ENCODE measurements at places on chromosomes 5 and 9.

DNA sequence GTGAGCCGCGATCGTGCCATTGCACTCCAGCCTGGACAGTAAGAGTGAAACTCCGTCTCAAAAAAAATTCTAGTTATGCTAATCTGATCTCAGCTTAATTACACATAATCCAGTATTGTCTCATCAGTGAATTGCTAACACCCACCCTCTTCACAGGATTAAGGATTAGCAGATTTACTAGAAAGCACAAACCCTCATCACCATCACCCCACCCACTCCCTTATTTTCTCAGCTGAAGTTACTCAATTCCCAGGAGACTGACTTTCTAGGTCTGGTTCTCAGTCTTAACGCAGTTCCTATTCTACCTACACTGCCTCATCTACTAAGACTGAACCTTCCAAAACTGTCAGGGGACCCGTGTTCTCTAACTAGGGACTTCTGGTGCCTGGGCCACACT, 9.0 kb downstream of the TOR1B start:
- no peak for DNase-seq

- DNase-seq: no peak
Observed at GRCh38 chr9:98210435-98210834, 18.0 kb upstream of the CORO2A start.

GRCh38 chr9:11103525-11103924, 490.7 kb upstream of the PTPRD start:
- no peak for DNase-seq

- no peak for DNase-seq
Observed at GRCh38 chr5:23684103-23684502, 176.7 kb downstream of the PRDM9 start.

GRCh38 chr5:169088028-169088725, 212.8 kb downstream of the SLIT3 start:
- DNase-seq: no peak

DNA sequence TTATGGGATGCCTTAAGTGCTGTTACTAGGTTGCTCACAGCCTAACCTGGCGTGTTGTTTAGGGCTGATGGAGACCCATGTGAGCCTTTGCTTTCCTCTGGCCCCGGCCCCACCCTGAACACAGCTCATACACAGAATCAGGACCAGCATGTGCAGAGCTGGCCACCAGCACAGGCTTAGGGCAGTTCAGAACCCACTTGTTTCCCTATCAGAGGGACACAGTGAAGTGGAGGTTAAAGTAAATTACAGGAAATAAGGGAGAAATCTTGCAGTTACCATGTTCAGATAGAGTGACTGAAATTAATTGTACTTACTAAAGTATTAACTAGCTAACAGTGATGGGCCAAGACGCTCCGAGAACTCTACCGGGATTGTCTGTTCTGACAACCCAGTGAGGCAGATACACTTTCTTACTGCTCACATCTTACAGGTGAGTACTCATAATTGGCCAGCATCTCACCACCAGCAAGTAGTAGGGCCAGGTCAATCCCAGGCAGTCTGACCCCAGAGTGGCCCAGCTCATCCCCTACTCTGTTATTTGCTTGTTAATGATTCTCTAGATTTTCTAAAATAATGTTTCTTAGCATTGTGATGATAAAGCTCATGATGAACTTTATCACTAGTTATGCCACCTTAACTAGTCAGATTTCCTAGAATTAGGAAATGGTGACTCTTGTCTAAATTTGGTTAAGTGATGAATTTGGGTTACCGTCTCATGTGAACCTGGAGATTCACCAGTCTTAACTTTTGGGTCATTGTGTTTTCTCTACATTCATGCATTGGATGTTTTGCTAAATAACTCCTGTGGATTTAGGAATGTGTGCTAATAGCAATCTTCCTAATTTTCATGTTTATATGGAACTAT, 15.4 kb downstream of the CCT5 start:
- DNase-seq: no peak

- DNase-seq: no peak
Observed at GRCh38 chr5:141434006-141434405, 3.7 kb downstream of the PCDHGA12 start.

- DNase-seq: no peak
Observed at GRCh38 chr9:119803679-119804078, 434.4 kb upstream of the BRINP1 start.

DNA sequence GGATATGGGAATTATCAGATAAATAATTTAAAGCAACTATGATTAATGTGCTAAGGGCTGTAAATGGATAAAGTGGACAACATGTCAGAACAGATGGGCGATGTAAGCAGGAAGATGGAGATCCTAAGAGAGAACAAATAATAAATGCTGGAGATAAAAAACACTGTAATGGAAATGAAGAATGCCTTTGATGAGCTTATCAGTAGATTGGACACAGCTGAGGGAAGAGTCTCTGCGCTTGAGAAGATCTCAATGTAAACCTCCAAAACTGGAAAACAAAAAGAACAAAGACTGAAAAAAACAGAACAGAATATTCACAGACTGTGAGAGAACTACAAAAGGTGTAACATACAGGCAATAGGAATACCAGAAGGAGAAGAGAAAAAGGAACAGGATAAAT, 102.5 kb downstream of the ANKRD55 start:
- DNase-seq: no peak

GRCh38 chr5:103472265-103472664, 90.3 kb downstream of the NUDT12 start:
- DNase-seq: no peak

GRCh38 chr9:36862206-36863145, 171.6 kb downstream of the PAX5 start:
- DNase-seq: no peak

- no peak for DNase-seq
Observed at GRCh38 chr5:40271476-40271875, 408.2 kb upstream of the PTGER4 start.

DNA sequence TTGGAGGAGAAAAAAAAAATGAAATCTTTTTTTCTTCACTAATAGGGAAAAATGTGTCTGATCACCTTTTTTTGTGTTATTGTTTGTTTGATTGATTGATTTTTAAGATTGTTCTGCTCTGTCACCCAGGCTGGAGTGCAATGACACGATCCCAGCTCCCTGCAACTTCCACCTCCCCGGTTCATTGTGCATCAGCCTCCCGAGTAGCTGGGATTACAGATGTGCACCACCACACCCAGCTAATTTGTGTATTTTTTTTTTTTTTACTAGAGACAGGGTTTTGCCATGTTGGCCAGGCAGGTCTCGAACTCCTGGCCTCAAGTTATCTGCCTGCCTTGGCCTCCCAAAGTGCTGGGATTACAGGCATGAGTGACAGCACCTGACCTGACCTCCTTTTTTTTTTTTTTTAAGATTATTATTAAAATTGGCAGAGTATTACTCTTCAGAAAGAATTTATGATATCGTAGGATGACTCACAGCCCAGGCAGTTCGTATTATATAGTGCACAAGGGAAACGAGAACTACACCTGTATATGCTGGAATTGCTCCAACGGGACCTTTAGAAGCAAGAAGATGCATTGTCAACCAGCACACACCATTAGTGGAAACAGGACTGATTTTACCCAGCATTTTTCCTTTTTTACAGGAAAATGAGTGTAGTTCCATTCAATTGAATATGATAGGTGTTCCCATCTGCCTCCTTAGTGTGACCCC, 27.7 kb downstream of the FUBP3 start:
- no peak for DNase-seq

DNA sequence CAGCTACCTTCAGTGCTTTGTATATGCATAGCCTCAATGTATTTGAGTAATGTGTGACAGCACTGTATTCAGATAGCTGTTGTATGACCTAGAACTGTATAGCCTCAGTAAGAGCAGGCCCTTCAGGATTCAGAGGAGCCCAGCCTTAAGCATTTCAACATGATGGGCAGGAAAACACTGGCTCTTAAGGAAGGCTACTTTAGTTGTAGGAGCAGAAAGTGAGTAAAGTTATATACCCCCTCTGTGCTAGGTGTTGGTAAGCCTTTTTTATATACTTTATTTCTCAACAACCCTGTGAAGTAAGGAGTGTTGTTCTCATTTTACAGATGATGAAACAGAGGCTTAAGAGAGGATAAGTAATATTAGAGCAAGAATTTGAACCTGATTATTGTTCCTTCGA, 1.5 kb upstream of the GPR21 start:
- DNase-seq: no peak

Measured in activated naive CD8-positive, alpha-beta T cell treated with anti-CD3 and anti-CD28 coated beads for 36 hours (primary cell).